ENCODE measurements at places on chromosomes 16 and 17.

DNA sequence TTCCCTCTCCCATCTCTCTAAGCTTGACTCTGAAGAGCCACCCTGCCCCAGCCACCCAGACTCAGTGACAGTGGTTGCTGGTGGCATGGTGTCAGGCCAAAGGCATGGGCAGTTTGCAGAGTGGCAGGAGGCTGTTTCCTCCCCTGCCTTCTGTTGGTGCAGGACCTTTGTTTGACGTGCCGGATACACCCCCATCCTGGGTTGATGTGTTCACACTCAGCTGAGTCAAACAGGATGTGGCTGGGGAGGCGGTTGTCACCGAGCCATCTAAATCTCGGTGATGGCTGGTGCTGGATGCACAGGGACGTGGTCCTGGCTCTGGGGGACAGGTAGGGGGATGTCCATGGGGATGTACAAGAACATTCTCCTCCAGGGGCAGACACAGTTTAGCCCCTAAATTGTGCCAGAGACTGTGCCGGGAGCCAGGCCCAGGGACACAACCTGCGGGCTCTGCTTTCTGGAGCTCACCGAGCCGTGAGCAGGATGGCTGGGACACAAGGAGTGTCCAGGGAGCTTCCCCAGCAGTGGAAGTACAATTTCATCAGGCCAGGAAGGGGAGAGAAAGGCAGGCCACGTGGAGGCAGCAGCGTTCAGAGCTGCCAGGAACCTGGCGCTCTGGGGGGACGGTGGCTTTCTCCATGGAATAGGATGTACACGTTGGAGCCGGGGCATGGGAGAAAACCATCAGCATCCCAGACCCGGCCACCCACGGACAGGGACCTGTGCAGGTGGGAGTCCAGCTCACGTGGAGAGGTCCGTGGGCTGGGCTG lies 264.2 kb downstream of the SEC14L1 start:
- peak; percentile 74 for DNase-seq

- DNase-seq: no peak
Observed at GRCh38 chr17:27596566-27597187, 34.3 kb upstream of the LGALS9 start.

DNA sequence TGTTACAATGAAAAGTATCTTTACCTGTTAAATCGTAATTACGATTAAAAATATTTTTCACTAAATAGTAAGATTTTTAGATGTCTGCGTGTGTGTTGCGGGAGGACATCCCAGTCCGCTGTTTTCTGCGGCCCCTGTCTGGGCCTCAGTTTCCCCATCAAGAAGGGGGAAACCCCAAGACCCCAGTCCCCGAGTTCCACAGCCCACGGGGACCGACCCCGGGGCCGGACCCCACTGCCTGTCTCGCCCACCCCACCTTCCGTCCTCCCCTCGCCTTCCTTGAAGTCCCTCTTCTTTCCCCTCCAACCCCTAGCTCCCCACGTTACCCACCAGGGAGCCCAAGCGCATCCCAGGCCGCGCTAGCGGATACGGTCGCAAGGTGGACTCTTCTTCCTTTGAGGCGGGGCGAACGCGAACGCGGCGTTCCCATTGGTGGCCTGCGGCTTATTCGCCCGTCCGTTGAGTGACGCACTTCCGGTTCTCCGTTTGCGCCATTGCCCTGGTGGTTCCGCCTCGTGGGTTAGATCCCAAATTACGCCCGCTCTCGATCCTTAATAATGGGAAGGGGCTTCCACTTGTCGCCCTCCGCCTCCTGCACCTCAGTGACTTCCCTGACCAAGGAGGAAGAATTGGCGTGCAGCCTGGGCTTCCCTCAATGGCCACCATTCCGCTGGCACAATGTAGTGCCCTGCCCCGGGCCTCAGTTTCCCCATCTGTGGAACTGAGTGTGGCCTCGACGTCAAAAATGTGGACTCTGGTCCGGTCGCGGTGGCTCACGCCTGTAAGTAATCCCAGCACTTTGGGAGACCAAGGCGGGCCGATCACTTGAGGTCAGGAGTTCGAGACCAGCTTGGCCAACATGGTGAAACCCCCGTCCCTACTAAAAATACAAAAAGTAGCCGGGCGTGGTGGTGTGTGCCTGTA lies at the start of gene NSMCE1:
TSS of gene NSMCE1 (minus strand) at position 397 of the 924 bp plus-strand sequence. CDS start 11,202 bp downstream, outside the sequence.
- peak; percentile 96 for DNase-seq

GRCh38 chr16:56615353-56615752 lies 7.0 kb downstream of the MT2A start:
- DNase-seq: peak; percentile 46

DNA sequence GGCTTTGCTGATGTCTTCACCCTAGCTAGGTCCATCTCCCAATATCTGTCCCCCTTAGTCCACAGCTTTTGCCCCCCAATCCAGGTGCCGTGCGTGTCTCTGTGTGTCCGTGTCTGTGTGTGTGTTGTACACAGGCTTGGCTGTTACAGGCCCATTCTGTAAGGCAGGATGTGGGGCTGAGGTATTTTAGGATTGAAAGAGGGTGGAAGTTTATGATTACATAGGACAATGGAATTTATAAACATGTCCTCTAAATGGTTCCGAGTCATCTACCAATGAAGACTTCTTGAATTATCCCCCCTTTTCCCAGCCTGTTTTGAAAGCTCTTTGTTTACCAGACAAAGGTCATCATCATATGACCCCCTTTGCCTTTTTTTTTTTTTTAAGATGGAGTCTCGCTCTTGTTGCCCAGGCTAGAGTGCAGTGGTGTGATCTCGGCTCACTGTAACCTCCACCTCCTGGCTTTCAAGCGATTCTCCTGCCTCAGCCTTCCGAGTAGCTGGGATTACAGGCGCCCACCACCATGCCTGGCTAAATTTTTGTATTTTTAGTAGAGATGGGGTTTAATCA lies 21.9 kb downstream of the ACE start:
- peak; percentile 78 for DNase-seq

DNA sequence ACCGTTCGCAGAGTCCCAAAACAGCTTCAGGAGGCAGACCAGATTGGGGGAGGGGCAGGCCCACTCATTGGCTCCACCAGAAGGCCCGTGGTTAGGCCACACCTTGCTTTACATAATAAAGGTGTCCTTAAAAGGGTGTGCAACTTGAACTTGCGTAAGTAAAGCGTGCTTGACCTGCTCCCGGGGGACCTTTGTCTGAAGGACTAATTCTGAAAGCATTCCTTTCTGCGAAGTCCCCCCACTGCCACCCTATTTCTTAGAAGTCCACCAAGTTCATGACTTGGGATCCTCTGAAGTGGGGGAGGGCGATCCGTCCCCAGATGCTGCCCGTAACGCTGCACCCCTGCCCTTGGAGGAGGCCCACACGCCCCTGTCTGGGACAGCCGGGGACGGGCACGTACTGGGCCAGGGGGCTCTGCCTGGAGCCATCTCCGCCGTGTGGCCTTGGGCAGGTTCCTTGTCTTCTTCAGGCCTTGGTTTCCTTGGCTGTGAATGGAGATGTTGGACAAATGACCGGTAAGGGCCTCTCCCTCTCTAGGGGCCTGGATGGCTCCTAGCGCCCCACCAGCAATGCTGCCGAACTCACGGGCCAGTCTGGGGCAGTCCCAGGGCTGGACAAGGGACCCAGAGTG lies 823 bp upstream of the ZNF469 start:
- no peak for DNase-seq

DNA sequence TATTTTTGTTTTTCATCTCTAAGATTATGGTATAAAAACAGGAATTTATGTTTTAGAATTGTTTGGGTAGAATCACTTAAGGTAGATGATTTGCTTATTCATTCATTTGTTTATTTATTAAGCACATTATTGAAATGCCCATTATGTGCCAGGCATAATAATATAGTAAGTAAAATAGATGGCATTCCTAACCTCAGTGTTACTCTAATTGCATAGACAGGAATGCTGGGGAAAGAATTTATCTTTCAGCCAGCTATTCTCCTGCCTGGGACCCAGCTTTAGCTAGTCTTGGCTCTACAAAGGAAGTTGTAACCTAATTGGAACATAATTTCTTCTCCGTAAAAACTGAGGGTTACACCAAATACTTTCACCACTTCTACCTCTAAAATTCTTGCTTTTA lies 44.6 kb downstream of the NFAT5 start:
- peak; percentile 16 for DNase-seq

DNA sequence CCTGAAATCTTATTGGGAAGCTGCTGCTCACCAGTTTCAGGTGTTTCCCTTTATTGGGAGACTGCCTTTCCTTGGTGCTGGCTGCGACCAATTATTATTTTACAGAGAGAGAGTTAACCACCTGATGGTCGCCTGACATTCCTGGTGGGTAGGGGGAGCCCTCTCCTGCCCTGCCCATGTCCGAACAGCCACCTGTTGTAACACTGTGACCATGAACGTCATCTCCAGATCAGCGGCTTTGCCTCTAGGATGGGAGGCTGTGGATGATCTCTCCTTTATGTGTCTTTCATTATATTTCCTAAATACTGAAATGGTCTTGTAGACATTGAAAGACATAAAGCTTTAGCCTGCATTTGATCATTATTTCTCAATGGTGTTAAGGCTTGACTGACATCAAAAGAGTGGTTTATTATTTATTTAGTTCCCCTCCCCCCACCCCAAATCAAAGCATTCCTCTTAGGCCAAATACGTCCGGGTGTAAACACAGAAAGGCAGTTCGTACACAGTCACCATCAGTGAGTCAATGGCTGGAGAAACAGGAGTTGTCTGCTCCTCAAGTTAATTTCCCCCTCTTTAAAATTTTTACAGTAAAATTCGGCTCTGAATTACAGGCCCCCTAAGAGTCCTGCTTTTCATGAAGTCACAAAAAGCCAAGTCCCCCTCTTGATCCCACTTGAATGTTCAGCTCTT lies 57.8 kb upstream of the CACNG5 start:
- DNase-seq: no peak

DNA sequence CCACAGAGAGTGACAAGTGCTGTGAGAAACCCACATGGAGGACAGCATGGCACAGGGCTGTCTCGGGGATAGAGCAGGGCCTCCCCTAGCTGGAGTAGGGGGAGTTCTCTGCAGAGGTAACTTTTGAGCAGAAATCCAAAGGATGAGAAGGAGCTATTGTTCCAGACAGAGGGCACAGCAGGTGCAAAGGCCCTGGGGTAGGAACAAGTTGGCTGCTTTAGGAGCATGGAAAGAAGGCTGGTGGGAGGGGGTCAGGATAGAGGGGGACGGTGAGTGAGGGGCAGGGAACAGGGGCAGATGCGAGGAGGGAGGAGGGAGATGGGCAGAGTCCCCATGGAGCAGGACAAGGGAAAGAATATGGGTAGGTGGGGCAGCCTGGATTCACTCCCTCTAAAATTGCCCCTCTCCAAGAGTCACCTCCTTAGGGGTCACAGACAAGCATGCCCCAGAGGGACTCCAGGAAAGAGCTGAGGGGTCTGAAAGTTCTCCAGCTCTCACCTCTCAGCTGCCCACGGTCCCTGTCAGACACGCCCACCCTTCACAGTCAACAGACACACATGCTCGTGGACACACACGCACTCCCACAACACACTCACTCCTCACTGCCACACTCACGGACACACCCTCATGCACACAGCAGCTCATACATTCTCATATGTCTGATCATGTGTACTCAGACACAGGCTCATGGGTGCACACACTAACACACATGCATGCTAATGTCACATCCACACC lies 110.7 kb downstream of the LITAF start:
- DNase-seq: no peak

GRCh38 chr16:81798311-81799137 lies 19.4 kb downstream of the PLCG2 start:
- DNase-seq: no peak

DNA sequence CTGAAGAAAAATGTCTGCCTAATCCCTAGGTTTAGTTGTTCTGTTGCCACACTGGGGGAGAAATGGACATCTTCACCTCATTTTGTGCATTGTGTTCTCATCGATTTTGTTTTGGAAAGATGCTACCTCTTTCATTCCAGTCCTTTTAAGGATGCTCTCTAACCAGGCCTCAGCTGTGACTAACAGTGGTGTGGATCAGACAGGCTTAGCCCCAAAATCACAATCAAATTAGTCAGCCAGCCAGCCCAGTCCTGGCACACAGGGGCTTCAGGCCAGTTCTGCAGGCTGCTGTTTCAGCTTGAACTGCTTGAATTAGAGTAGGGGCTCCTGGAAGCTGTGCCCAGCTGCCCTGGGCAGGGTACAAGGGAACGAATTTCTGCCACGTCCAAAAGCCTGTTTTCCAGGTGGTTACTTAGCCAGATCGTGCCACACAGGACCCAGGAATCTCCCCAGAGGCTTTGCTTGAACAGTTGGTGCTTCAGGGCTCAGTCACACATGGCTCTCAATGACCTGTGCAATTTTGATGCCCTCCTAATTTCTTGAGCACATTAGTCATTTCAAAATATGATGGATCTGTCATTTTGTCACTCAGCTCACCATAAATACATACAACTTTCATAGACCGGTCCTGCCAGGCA lies 60.7 kb downstream of the CLEC16A start:
- peak; percentile 90 for DNase-seq

- no peak for DNase-seq
Observed at GRCh38 chr16:86344586-86344871, 165.8 kb upstream of the FOXF1 start.

GRCh38 chr16:73447846-73448245 lies 399.9 kb upstream of the ZFHX3 start:
- no peak for DNase-seq
